ENCODE measurements at places on chromosomes 4 and X.

- no peak for DNase-seq
Observed at GRCh38 chr4:38896940-38897339, 29.3 kb downstream of the FAM114A1 start.

GRCh38 chr4:10639100-10639499, 45.5 kb downstream of the CLNK start:
- no peak for DNase-seq

DNA sequence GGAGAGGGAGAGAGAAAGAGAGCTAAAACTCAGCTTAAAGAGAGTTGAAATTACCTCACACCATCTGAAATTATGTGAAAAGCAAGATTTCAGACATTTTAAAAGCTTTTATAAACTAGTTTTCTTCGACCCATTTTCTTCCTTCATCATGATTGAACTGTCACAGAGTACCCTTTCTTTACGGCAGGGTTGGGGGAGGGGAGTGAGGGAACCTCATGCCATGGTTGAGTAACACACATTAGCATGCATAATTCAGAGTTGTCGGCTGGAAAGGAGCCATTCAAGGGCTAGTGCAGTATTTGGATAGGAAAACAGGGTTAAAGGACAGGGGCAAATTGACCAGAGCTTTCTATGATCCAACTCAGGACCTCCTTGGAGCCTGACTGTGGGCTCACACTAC, 46.2 kb downstream of the PCDH19 start:
- DNase-seq: no peak

GRCh38 chr4:113635739-113636437, 125.7 kb downstream of the CAMK2D start:
- no peak for DNase-seq

DNA sequence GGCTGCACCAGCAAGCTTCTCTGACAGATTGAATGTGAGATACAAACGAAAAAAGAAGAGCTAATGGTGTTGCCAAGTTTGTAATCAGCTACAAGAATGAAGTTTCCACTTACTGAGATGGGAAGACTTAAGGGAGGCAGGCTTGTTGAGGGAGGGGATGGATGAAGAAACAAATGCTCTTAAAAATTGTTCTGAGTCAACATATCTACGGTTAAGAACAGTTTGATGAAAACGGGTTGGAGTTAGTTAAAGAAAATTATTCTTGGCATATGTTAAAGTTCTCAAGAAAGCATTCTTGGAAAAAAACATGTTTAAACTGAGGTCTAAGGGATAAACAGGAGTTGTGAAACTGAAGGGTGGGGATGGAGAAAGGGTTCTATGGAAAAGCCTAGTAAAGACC, 816.3 kb upstream of the HS3ST1 start:
- no peak for DNase-seq

DNA sequence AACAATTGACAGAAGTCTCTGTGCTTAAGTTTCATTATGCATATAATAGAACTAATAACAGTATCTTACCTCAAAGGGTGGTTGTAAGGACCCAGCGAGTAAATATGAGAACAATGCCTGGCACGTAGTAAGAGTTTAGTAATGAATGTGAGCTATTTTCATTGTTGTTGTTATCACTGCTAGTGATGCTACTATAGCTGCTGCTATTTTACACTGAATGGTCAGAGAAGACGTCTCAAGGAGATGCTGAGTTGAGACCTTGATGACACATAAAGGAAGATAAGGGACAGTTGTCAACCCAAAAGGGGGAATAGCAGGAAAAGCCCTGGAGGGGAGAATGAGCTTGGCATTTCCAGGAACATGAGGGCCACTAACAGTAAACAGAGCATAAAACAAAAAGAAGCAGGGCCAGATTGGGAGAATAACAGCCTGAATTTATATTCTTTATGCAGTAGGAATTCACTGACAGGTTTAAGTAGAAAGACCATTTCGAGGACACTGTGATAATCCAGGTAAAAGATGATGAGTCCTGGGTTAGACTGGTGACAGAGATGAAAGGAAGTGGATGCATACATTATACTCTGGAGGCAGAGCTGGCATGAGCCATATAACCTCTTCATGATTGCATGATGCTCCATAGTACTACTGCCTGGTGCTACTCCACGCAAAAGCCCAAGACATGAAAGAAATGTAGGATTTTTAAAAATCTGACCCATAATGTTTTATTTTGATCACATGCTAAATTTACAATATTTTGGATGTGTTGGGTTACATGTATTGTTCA, 23.1 kb downstream of the ATP8A1 start:
- no peak for DNase-seq

DNA sequence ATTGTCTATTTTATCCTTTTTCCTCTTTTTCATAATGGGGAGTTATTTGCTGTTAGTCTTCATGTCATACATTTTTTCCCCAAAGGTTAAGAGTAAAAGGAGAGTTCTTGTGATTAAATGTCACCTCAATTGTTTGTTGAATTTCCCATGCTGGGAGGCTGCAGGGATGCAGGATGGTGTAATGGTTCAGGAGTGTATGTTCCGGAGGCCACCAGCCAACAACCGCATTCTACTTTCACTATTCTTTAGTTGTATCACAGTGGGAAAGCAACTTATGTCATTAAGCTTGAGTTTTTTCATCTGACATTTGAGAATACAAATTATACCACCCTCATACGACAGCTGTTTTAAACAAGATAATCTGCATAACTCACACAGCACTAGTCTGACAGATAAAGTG, 15.4 kb downstream of the AFP start:
- no peak for DNase-seq

DNA sequence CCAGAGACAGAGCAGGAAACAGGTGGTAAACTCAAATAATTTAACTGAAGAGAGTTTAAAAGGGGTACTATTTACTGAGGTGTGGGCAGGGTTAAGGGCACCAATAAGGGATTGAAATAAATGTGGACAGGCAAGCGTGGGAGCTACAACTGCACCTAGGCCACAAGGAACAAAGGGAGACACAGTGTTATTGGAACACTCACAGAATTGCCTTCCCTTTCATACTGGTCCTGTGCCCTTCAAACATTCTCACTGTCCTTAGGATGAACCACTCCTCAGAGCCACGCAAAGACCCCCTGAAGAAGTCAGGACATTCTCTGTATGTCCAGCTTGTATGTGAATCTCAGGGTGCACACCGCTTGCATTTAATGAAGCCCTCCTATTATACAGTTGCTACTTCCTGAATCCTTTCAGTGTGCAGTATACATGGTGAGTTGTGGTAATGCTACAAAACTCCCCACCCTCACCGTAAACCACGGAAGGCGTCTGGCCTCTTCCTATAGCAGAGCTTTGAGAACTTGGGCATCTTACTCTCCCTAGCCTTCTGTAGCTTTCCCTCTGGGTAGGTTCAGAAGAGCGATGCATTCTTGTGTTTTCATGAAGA, 9.6 kb upstream of the MRPL1 start:
- DNase-seq: no peak

DNA sequence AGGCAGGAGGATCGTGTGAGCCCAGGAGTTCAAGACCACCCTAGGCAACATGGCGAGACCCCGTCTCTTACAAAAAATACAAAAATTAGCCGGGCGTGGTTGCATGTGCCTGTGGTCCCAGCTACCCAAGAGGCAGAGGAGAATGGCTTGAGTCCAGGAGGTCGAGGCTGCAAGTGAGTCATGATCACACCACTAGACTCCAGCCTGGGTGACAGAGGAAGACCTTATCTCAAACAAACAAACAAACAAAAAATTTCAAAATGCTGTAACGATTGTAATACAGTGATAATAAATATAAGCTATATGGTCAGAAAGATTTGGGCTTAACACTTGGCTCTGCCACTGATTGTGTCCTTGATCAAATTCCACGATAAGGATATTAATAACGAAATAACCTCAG, 24.2 kb downstream of the SLC25A4 start:
- DNase-seq: no peak

DNA sequence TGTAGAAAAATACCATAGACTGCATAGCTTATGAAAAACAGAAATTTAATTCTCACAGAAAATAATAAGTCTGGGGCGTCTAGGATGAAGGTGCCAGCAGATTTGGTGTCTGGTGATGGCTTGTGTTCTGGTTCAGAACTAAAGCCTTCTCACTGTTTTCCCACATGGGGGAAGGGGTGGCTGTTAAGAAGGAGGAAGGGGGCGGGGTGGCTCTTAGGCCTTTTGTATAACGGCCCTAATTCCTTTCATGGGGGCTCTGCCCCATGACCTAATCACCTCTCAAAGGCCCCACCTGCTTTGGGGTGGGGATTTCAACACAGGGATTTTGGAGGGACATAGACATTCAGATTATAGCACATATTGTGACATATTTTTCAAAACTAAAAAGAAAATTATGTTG, 173.2 kb upstream of the TECRL start:
- DNase-seq: no peak

DNA sequence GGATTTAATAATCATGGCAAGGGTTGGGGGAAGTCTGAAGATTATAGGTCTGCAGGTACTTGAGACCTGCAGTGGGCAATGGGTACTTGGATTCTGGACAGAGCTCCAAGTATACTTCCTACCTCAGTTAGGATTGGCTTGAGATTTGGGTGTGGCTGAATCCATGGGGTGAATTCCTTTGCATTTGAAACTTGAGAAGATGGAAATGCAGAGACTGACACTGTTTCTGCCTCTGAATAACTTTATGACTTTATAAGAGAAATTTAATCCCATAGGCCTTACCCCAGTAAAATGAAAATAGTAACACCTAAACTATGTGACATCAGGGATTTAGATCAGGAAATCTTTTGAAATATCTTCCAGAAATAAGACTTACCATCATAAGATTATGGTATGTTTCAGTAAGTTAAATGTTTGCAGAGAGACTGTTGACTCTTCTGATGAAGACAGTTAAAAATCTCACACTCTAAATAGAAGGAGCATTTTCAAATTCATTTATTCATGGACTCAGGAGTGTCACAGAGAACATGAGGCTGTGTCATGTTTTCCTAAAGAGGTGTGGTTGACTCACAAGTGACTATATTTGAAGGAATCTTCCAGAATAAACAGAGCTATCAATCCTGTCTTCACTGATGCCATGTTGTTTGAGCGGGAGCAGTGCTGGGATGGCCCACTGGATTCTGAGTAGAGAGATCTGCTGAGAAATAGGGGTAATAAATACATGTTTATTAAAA, 513.5 kb upstream of the NR3C2 start:
- no peak for DNase-seq

GRCh38 chr4:71163317-71163716, 169.9 kb downstream of the DCK start:
- DNase-seq: no peak

- DNase-seq: no peak
Observed at GRCh38 chrX:66756717-66757116, 117.8 kb upstream of the EDA2R start.

GRCh38 chr4:176746846-176747245, 45.9 kb downstream of the VEGFC start:
- no peak for DNase-seq

DNA sequence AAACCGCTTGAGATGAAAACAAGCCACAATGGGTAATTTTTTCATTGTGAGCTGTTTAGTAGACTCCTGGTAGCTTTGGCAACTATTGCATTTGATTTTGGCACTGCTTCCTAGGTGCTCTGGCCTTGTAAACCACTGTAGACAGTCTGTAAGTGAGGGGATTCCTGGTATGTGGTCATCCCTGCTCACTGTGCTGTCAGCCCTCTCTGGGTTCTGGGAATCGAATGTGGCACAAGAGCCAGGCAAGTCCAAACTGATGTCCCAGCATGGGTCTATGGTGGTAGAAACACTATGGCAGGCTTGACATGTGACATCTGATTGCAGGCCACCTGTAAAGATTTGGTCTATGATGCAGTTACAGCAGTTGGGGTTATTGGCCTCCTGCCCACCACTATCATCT, 2.5 kb downstream of the USP51 start:
- no peak for DNase-seq

DNA sequence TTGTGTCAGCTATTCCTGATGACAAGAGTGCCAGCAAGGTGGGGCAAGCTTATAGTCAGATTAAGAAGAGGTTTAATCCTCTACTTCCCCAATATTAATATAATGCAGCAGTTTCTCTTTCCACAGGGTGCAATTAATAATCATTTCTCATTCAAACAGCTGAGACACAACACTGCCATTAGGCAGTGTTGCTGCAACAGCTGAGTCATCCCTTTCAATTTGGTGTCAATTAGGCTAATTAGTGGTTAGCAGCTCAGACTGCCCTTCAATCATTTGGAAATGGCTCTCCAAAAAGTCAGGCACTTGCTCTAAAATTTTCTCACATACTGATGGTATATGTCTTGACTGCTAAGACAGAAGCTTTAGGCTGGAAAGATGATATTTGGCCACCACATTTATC, 265.7 kb upstream of the FAM241A start:
- DNase-seq: no peak

GRCh38 chr4:185742766-185743165, 69.2 kb downstream of the SORBS2 start:
- DNase-seq: no peak

- no peak for DNase-seq
Observed at GRCh38 chr4:104870495-104871233, 276.0 kb upstream of the TET2 start.

DNA sequence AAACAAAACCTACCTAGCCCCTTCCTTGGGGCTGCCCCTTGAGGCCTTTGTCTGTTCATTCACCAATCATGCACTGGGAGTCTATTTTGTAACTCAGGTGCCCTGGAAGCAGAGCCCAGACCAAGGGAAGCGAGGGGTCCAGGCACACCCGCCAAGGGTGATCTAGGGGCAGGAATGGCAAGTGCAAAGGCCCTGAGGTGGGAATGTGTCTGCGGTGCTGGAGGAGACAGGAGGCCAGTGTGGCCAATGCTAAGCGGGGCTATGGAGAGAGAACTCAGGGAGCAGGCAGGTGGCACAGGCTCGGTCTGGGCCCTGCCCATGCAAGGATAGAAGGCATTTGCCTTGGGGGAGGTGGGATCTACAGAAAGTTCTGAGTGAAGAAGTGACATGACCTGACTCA, 3.5 kb upstream of the SH3BP2 start:
- DNase-seq: no peak

GRCh38 chrX:12488771-12489170, 302.4 kb upstream of the PRPS2 start:
- no peak for DNase-seq

GRCh38 chr4:109877400-109877799, 29.5 kb downstream of the LRIT3 start:
- no peak for DNase-seq

GRCh38 chr4:125070861-125071260, 243.9 kb upstream of the FAT4 start:
- no peak for DNase-seq

- DNase-seq: no peak
Observed at GRCh38 chr4:141215030-141215429, 5.7 kb upstream of the ZNF330 start.

DNA sequence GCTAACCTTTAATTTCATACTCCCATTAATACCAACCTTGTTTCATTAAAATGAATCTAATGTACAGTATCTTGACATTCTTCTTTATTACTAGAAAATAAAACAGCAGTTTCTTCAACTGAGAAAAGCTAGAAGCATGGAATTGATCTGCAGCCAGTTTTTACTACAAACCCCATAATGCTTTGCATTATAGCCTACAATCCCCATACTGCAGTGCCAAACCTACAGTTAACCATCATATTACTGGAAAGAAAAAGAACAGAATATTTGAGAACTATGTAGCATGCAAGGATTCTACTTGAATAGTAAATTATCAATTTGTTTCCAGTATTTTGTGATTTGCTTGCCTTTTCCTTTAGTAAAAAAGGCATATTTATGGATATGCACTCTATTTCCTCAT, 3.2 kb upstream of the IL1RAPL1 start:
- no peak for DNase-seq

- DNase-seq: no peak
Observed at GRCh38 chrX:8845060-8845459, 43.9 kb upstream of the FAM9A start.
